ENCODE measurements at places on chromosomes 4 and X.
A peak's percentile ranks its signal among the peaks of the same experiment; 100 is the strongest.

DNA sequence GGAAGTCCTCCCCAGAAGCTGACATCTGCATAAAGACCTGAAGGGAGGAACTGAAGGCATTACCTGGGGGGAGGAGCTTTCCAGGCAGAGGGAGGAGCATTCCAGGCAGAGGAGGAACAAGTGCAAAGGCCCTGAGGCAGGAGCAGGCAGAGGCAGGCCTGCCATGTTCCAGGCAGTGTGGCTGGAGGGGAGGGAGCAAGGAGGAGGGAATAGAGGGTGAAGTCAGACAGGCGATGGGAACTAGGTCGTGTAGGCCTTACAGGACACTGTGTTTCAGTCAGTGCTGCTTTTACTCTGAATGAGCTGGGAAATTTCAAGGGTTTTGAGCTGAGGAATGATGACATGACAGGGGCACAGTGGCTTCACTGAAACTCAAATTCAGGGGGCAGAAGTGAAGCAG, 292.7 kb downstream of the BCOR start:
- DNase-seq, result no peak

GRCh38 chrX:94695910-94696309, 1021.9 kb downstream of the FAM133A start:
- DNase-seq, result no peak

GRCh38 chrX:110399966-110400365, 41.3 kb downstream of the RTL9 start:
- DNase-seq, result no peak

DNA sequence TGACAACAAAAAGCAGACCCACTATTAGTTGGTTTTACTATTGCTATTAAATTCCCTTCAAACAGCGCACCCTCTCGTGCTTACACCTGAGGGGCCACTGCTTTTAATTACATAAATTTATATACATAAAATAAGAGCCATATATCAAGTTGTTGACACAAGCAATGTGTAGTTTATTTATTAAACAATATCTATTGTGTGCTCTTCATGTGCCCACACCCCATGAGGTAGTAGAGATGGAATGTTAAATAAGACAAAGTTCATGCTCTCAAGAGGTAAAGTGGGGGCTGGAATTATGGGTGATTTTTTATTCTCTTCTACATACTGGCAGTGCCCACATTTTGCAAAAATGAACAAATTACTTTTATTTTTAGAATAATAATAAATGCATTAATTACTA, 47.3 kb downstream of the KCNIP4 start:
- DNase-seq, result no peak

DNA sequence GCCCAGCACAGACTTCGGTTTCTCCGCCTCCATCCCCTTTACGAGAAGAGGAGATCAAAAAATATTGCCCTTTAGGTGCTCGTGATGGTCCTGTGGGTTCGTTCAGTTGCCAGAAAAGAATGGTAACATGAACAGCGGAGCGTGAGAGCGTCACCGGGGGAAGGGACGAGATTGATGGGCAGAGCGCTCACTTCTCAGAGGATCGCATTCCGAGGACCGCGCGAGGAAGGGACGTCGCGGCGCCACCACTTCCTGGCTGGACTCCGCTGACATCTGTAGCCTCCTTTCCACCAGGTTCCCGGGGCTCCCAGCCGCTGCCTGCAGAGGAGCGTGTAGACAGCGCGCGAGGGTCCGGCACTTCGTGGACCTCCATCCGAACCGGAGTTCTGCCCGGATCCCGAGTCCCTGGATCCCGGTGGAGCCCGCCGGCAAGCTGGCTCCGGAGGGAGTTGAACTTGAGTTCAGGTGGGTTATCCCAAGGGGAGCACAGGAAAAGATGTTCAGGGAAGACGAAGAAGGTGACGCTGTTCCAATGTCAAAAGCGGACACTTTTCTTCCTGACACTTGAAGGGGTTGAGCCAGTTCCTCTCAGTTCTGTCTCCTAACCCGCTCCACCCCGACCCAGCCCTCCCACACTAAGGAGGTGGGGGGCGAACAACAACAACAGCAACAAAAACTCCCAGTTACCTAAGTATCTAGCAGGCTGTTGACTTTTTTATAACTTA, 484 bp downstream of the GALNTL6 start:
- peak; percentile 80 for DNase-seq

- DNase-seq, result peak; percentile 75
Measured at GRCh38 chr4:41257257-41257901, 651 bp downstream of the UCHL1 start.

GRCh38 chrX:151702741-151703340, 7.6 kb downstream of the PRRG3 start:
- DNase-seq, result no peak
